ENCODE measurements at places on chromosomes 4 and X.
A peak's percentile ranks its signal among the peaks of the same experiment; 100 is the strongest.

DNA sequence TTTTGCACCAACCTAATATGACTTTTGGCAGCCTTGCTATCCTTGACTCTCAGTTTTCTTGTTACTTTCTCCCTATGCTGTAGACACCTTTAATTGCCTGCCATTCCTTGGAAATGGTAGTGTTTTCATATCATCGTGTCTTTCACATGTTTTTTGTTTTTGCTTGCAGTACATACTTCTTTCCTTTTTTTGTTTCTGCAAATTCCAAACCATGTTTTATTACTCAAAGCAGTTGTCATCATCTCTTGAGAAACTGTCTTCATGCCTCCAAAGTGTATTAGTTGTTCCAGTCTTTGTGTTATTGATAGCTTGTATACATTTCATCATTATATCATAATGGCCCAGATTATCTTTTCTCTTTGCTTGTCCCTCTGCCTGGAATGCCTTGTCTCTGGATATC lies 57.1 kb downstream of the PDLIM5 start:
- DNase-seq = no peak

GRCh38 chrX:42967681-42968300 lies 189.8 kb upstream of the PPP1R2C start:
- DNase-seq = no peak

GRCh38 chr4:121189326-121190215 lies 25.4 kb upstream of the TNIP3 start:
- DNase-seq = peak; percentile 83

GRCh38 chrX:51891821-51892551 lies 1.4 kb upstream of the MAGED1 start:
- peak; percentile 5 for DNase-seq

- DNase-seq = peak; percentile 11
Observed at GRCh38 chr4:37648084-37648817, 37.9 kb downstream of the RELL1 start.

DNA sequence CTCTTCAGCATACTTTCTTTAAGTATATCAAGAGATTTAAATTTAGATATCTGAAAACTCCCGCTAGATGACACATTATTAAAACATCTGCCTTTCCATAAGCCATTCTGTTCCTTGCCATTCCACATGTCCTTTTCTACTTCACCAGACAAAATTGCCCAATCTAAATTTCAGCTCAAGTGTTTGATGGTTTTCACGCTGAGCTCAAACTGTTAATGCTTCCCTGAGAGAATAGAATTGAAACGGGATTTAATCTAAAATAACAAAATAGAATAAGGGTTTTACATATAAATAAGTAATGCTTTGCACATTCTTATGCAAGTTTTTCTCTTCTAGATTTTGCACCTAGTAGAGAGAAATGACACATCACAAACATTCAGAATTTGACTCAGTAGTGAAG lies 764.5 kb upstream of the TENM3 start:
- DNase-seq = no peak

- DNase-seq = no peak
Observed at GRCh38 chrX:153780678-153781427, at the start of gene SRPK3. TSS of gene SRPK3 (plus strand) at chrX:153781041. CDS start at chrX:153781087, 46 bp downstream.

DNA sequence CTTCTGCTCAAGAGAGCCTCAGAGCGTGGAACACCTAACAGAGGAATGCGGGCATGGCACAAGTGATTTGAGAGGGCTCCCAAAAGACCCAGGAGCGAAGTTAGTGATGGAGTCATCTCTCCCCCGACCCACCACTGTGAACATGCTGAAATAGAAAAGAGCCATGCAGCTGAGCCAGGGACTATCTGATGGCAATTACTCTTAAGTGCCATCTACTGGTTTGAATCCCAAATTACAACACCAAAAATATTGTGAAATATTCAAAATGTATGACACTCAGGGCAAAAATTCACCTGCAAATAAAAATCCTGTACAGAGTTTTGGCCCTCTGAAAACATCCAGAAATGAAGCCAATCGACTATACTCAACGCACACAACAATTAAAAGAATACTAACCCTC lies 2038.9 kb upstream of the ADGRL3 start:
- no peak for DNase-seq

GRCh38 chr4:112808001-112808400 lies 171.1 kb downstream of the LARP7 start:
- no peak for DNase-seq

DNA sequence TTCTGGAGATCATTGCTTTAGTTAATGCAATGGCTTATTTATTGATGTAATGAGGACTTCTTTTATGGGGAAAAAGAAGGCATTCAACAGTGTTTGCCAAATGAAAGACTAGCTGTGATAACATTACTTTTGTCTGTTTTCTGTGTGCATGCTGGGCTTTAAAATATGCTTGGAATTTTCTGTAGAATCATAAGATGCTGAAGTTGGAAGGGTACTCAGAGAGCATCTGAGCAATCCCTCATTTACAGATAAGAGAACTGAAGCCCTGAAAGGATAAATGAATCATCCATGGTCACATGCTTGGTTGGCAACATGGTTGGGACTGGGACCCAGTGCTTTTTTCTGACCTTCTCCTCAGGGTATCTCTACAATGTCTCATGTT lies 31.4 kb upstream of the PITX2 start:
- no peak for DNase-seq

DNA sequence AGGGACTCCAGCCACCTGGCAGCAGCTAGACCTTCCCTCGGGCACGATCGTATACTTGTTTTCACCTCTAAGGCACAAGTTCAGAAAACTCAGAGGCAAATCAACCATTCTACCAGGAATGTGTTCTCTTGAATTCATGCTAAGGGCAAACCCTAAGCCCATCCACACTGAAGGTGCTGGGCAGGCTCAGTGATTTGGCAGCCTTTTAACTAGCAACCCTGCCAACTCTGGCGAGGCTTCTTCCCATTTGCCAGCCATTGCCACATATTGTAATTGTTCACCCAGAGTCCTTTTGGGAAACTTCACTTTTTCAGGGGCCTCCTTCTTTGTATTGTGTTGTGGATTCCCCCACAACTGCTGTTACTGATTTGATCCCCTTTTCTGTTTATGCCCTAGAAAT lies 298.6 kb upstream of the LDB2 start:
- DNase-seq = no peak

- DNase-seq = no peak
Observed at GRCh38 chr4:11546391-11547175, 117.9 kb upstream of the HS3ST1 start.

DNA sequence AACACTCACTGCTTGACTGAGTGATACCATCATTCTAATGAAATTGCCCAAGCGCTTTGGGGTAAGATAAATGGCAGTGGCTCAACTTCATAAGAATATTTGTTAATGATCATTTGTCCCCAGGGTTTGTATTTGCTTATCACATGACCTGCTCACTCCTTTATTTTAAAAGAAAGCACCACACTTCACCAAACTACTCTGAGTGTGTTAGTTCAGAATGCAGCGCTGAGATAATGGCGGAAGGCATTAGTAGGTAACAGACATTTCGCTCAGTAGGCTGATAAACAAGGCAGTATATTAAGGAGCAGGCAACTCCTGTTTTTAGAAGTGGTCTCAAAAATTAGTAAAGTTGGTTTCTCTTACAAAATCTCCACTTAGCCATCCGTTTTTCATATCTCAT lies 1.6 kb downstream of the SNX25 start:
- no peak for DNase-seq

- DNase-seq = no peak
Observed at GRCh38 chrX:3712870-3713224, 602 bp downstream of the PRKX start.

GRCh38 chr4:82790060-82790660 lies 8.4 kb downstream of the SCD5 start:
- no peak for DNase-seq

DNA sequence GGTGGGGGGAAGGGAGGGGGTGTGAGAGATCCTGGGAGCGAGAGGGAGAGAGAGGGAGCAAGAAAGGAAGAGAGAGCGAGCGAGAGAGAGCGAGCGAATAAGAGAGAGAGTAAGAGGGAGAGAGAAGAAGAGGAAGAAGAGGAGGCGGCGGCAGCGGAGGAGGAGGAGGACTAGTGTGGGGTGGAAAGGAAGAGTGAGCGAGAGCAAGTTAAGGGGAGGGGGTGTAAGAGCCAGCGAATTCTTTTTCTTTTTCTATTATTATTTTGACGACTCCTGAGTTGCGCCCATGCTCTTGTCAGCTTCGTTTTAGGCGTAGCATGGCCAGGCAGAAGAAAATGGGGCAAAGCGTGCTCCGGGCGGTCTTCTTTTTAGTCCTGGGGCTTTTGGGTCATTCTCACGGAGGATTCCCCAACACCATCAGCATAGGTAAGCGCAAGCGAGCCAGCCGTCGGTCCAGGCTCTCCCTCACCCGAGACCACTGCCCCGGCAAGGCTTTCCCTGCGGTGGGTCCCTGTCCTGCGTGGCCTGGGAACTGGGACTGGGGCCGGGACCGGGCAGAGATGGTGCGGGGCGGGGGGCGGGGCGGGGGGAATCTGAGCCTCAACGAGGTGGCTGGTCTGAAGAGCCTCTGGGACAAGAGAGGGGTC lies at the start of gene GRIA3:
Gene GRIA3 (plus strand): TSS at position 60 of the 647 bp plus-strand sequence. CDS start 258 bp downstream, at position 318.
- no peak for DNase-seq

DNA sequence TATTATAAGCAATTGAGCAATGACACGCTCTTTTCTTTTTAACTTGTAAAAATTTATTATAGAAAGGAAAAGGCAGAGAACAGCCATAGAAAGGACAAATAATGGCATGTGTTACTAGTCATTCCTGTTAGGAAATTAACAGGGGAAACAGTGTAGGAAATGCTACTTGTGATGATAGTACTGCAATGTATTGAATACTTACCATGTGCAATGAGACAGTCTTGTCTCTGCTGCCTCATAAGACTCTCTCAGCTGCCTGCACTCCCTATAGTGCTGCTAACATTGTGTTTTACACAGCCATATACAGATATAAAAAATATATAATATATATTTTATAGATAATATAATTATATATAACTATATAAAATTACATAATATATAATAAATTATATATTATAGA lies 62.3 kb upstream of the SHOX start:
- DNase-seq = no peak

DNA sequence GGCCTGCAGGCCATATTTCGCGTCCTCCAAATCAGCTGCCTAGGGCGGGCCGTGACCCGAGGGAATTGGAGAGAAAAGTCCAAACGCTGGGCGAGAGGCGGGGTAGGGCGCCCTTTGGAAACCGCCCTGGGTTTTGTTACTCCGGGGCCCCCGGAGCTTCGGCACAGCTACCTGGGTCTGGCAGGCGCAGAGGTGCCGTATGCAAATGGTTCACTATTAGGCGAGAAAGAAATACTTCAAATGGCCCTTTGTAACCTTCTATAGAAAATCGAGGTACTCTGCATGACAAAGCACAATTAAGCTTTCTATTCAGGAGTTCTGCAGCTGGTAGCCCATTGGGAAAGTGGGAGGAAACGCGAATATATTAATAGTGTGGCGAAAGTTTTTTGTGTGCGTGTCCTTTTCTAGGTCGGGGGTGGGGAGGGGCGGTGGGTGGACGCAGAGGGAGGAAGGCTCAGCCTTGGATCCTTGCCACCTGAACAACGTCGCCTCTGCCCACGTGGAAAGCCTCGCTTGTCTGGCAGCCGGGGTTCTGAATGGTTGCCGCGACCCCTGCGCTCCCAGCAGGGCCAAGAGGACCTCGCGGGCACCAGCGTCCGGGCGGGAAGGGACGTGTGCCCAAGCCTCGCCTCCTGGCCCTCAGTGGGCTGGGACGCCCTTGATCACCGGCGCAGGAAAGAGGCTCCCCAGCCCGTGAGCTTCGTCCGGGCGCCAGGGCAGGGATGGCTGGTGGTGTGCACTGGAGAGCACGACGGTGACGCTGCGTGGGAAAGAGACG lies 9.5 kb downstream of the GSX2 start:
- no peak for DNase-seq

- DNase-seq = no peak
Observed at GRCh38 chrX:150203248-150203645, 159.9 kb upstream of the MAMLD1 start.

DNA sequence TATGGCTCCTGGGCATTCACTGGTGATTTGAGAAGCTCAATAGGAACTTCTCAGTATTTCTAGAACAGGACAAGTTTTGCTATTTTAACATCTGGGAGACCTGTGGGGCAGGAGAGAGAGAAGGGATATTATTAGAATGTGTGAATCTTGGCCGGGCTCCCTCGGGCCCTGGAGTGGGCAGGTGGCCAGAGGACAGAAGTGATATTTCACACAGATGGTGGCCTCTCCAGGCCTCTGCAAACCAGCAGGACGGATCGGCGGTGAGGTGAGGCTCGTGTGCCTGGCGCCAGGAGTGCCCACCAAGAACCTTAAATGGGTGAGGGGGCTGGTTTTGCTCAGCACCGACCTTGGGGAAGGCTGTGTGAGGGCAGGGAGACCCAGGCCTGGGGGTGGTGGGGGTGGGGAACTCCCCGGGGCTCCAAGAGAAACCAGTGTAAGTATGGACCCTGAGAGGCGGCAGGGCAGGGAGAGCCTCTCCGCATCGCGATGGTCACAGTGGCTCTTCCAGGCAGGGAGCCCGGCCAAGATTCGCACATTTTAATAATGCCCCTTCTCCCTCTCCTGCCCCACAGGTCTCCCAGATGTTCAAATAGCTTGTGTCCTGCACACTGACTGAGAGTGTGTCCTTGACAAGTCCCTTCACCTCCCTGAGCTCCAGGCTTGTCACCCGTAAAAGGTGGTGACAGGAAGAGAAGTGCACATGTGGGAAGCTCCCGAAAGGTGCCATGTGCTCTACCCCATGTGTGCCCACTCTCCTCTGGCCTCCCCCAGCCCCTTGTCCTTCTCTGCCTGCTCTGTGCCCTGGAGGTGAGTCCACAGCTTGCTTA lies 64.9 kb downstream of the SORCS2 start:
- DNase-seq = no peak

DNA sequence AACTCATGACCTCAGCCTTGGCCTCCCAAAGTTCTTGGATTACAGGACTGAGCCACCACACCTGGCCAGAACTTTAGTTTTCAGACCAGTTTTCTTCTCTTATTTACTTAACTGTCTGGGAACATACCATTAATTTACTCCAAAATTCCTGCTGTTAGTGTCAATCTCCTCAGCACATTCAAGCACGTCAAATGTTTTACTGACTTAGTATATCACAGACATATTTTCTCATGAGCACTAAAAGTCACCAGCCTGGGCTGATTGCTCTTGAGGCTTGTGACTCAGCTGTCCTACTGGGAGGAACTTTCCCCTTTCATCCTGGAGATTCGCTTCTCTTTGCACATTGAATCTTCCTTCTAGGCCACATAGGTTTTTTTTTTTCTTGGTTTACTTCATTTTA lies 109.6 kb downstream of the PCDH18 start:
- DNase-seq = no peak

DNA sequence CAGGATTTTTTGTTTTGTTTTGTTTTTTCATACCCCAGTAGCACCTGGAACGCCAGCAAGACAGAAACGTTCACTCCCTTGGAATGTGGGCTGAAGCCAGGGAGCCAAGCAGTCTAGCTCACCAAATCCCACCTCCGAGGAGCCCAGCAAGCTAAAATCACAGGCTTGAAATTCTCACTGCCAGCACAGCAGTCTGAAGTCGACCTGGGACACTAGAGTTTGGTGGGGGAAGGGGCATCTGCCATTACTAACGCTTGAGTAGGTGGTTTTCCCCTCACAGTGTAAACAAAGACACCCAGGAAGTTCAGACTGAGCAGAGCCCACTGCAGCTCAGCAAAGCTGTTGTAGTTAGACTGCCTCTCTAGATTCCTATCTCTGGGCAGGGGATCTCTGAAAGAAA lies 99.6 kb upstream of the FGF16 start:
- DNase-seq = no peak
